Stimulated activated memory B cell treated with anti-CD40 and anti-IgM and Interleukin-4, amounts not matched to agents 10 μg/mL and 1 μg/mL and 100 μg/mL, for 72 hours (primary cell): ENCODE measurements at places on chromosomes 5 and 9.

- peak; percentile 88 for ATAC-seq
These were observed 97.8 kb downstream of the C9orf152 start for GRCh38 chr9:110110154-110110553.

DNA sequence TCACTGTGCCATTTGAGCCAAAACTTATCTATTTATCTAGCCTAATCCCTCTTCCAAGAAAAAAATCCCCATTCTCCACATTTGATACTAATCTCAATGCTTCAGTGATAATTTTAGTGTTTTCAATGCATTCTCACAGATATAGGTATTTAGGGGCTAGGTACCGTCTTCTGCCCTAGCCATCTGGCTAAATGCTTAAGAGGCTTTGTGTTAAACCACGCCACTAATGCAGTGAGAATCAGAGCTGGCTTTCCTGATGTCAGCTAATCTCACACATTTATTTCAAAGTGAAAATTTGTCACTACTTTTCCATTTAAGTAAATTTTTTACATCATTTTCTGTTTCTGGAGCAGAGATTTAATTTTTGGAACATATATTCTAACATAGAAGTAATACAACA, 479.7 kb downstream of the MAN2A1 start:
- no peak for ATAC-seq

DNA sequence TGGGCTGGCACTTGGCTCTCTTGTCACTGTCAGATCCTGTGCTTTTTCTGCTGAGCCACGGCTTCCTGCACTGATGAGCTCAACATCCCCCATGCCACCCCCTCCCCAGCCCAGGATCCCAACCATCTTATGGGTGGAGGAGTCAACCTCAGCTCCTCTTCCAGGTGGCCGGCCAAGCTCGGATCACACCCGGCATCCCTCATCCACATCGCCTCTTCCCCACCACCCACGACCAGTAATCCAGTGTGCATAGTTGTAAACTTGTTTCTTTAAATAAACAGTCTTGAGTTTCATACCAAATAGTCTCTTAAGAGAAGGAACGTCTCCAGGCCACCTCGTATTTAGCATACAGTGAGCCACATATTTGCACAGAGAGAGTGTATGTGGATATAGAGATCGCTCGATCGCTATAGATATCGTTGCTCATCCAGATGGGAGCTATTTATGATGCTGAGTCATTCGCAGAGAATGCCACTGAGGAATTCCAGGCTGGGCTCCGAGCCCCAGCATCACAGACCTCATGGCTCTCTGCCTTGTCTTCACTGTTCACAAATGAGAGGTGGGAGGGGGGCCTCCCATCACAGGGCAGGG, 61.8 kb upstream of the CPLX2 start:
- no peak for ATAC-seq

GRCh38 chr9:84759300-84759750, 89.8 kb downstream of the NTRK2 start:
- ATAC-seq = peak; percentile 86

- no peak for ATAC-seq
These were observed 29.2 kb upstream of the SEMA4D start for GRCh38 chr9:89527084-89527483.

DNA sequence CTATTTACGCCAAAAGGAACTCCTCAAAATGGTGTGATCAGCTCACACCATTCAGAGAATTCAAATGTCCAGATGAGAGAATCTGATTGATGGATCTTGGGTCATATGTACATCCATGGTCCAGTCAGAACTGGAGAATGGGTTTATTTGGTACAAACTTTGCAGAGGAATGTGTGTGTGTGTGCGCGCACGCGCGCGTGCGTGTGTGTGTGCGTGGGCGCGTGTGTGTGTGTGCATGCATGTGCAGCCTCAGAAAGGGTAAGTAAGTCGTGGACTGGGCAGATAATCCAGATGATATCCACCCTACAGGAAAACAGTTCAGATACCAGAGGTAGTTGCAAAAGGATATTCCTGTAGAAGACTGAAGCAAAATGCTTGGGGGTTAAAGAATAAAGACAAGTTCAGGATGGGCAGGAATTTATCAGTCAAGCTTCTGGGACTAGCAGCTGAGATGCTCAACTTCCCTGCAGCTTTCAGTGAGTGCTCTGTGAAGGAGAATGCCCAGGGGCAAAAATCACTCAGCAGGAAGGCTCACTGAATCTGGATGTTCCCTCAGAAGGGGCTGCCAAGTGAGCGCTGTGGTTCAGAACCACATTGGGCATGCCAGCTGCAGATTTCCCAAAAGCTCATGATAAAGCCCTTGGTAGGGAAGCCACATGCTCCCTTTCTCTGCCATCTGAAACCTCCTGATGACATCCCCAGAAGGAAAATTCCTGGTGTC, 440.5 kb upstream of the SGCD start:
- peak; percentile 29 for ATAC-seq

GRCh38 chr5:131001507-131001906, 163.5 kb downstream of the HINT1 start:
- ATAC-seq = no peak
